HFFc6 (cell line): ENCODE measurements at places on chromosomes 2 and 18.
A peak's percentile ranks its signal among the peaks of the same experiment; 100 is the strongest.

DNA sequence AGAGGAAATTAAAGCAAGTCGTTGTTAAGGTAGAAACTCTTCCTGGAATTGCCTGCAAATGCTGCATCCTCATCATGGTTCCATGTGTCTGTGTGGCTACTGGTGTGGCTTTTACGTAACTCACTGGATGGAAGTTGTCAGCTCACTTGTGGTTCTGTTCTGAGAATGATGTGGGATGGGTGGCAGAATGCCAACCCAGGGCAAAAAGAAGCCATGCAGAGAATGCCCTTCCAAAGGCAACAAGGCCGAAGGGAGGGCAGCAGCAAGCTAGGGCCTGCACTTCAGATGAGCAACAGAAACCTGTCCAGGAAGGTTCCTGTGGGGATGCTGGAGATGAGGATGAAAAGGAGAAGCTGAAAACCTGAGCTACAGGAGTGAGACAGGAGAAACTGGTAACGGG is 10.4 kb upstream of the NAPG start:
- DNase-seq, result no peak

- no peak for DNase-seq
Observed at GRCh38 chr2:134401081-134401497, 147.2 kb downstream of the MGAT5 start.

DNA sequence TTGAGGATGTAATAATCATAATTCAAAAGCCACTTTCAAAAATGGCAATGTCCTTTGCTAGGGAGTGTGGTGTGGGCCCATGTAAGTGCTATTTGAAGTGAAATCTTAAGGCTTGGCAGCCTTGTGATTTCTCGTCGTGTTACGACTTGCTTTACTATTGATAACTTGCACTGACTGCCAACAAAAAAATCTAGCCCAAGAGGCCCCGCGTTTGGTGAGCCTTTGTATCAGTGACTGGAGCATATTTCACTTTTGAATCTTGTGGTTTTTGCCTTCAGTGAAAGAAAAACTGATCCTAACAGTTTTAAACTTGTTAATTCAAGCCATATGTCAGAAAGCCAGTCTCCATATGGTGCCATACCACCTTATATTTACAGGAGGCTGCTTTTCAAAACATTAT is 248.0 kb downstream of the TMEM182 start:
- DNase-seq, result no peak

- peak; percentile 66 for DNase-seq
Observed at GRCh38 chr2:30072250-30072842, 74.5 kb upstream of the YPEL5 start.

DNA sequence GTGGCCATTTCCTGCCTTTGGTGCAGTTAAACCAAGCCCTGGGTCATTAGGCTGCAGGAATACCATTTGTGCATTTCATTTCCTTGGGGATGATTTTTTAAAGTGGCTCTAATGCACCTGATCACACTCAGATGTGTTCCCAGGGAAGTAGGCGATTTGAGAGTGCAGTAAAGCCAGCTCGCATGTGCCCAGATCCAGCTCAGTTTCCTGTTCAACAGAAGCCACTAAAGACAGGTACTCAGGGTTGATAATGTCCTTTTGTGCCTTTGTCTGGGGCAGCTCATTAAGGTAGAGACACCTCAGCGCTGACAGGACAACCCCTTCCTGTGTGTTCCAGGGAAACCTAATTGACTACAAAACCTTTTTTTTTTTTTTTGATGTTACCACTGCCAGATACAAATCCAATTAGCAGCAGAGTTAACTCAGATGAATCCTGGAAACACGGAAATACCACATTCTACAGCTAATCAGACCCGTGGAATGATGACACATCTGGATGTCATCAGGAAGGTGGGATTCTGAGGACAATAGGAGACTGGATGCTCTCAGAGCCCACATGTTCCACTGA is 15.2 kb upstream of the CHRNA1 start:
- DNase-seq, result peak; percentile 63

GRCh38 chr18:39647627-39648534 is 2082.3 kb upstream of the CELF4 start:
- peak; percentile 83 for DNase-seq

DNA sequence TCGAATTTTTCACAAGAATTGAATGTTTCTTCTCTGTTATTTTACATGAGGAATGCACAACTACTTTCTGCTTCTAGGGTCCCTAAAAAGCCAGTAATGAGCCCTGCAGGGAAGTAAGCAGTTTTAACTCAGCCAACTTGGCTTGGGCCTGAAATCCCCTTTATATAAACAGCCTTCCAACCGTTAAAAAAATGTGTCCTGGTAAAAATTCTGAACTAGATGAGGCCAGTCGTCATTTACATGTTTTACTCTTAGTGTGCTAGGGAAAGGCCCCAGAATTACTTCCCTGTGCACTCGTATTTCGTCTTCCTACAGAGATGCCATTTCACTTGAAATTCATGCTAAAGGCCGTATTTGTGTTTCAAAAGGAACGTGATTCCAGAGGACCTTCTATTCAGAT is 42.4 kb upstream of the RPE start:
- DNase-seq, result no peak

GRCh38 chr2:113281910-113282746 is 3.4 kb upstream of the PAX8 start:
- no peak for DNase-seq

DNA sequence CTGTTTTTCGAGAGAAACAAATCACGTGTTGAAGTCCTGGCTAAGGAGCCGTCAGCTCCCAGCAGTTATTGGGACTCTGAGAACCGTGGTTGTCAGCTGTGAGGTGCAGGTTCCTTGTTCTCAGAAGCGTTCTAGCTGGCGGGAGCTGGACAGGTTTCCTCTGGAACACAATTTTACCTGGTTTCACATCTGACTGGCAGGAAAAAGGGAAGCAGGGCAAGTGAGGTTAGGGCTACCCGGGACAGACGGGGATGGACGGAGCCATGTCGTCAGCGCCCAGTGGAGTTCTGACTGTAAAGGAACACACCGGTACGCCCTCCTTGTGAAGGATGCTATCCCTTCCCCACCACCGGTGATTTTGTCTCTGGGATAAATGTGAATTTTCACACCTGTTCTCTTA is 26.1 kb downstream of the ITGB1BP1 start:
- DNase-seq, result no peak

- no peak for DNase-seq
Observed at GRCh38 chr2:52611759-52612158, 1155.8 kb upstream of the CHAC2 start.

GRCh38 chr2:13649918-13650317 is 933.2 kb downstream of the TRIB2 start:
- no peak for DNase-seq

- DNase-seq, result no peak
Observed at GRCh38 chr2:214311931-214312749, 98.7 kb upstream of the VWC2L start.

DNA sequence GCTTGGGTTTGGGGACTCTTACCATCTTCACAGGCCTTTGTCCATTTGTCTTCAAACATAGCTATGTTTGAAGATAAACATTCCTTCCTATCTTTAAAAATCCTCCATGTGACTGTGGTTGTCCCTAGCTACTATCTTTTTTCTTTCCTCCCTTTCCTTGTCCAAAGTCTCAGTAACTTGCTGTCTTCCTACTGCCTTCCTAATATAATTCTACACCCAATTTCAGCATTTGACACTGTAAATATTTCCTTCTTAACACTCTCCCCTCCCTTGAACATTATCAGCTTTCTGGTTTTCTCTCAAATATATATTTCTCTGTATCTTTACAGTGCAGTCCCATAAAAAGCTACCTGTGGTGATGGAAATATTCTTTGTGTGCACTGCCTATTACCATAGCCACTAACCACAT is 5.3 kb upstream of the SP3 start:
- DNase-seq, result no peak

DNA sequence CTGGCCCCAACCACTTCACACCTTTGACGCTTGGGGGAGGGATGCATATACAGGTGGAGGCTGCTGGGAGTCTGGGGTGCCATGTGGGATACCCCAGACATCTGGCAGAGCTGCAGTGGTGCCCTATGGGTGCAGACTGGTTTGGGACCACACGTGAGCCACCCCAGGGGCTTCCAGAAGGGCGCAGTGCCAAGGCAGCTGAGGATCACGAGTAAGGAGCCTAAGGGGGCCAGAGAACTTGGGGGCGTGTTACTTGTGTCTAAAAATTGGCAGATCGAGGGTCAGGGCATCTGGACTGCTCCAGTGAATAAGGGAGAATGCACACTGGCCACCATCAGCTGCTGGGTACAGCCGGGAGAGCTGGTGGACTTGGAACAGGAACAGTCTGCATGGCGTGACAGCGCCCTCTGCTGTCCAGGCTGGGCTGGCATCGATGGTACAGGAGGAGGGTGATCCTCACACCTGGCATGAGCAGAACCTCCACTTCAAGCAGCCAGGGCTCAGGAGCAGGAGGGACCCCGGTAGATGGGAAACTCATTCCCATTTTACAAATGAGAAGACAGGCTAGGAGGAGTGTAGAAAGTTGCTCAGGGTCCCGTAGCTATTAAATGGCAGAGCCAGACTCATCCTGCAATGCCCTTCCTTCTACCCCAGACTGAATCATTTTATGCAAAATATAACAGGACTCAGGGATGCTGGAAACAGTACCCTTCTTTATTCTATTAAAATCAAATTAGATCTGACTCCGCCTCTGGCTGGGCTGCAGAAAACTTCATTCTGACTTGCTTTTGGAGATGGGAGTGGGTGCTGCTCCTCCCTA is 60.4 kb downstream of the ATOH8 start:
- peak; percentile 82 for DNase-seq

GRCh38 chr2:176653479-176654443 is 384.5 kb downstream of the MTX2 start:
- DNase-seq, result peak; percentile 50

DNA sequence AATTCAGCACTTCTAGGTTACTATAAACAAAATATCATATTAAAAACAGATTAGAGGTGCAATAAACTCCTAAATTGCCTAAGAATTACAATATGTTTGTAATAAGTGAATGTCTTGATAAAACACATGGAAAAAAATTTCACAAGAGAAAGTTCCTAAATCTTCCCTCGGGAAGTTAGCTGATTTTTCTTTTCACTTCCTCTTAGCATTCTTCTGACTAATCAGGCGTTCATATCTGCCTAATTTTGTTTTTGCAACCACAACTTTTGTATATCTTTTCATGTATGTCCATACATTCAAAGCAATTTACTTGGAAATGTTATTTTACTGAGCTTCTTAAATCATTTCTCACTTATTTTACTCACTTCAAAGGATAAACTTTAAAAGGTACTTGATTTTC is 88.5 kb downstream of the RTTN start:
- DNase-seq, result no peak

DNA sequence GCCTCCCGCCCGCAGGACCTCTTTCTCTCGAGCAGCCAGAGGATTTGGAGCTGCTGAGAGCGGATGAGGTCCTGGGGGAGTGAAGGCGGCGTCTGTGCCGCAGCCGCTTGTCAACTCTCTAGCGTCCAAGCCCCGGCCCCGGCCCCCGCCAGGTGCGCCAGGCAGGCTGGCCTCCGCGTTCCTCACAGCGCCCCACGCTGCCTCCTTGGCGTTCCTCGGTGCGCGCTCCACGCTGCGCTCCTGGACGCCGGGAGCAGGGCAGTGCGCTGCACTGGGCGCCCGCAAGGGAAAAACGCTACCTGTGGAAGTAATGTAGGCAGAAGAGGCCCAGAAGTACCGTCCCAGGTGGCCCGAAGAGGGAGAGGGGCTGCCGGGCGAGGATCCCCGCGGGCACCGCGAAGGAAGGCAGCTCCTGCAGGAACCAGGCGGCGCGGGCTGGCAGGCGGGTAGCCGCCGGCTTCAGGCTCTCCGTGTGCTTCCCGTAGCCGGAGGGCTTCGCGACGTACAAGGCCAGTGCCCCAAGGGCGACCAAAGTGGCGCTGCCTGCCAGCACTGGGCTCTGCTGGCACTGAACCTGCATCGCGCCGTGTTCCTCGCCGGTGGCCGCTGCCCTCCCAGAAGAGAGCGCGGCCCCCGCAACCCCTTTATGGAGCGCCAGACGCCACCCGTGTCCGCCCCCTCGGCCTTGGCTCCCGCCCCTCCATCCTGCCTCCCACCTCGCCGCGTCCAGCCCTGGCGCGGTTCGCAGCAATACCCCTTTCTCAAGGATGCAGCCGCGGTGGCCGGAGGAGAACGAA is at the start of gene SRD5A2:
Gene SRD5A2 (minus strand): TSS at position 618 of the 797 bp plus-strand sequence. CDS start 38 bp downstream, at position 580.
- no peak for DNase-seq

DNA sequence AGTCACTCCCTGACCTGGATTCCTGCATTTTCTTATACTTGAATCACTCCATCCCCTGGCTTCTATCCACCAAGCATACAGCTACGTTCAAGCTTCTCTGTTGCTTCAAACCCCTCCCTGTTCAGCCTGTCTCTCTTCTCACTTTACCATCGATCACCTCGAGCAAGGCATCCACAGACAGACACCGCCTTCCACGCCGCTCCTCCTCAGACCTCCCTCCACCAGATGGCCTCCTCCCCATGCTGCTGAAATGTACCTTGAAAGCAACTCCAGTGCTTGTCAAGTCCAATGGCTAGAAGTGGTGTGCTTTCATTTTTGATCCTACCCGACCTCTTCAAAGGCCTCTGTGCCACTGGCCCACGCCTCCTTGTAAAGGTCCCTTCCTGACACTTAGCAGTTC is 131.3 kb upstream of the ACAA2 start:
- no peak for DNase-seq

DNA sequence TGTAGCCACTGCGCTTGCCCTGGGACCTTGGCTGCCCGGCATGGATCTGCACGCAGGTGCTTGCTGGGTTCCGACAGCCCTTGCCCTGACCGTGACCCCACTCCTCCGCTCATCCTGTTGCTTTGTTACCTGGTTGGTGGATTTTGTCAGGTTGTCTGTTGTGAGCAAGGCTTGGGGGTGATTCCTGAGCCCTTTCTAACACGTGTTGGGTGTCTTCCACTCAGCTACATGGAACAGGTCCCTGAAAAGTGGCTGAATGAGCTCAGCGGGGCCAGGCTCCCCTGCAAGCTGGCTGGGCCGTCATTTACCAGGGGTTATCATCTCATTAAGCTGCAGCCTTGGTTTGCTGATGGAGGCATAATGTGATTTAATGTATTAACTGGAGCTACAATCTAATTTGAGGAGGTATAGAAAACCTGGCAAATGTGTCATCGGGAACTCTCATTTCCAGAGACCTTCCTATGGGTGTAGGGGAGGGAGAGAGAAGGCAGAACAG is 24.6 kb downstream of the RAMP1 start:
- DNase-seq, result no peak

DNA sequence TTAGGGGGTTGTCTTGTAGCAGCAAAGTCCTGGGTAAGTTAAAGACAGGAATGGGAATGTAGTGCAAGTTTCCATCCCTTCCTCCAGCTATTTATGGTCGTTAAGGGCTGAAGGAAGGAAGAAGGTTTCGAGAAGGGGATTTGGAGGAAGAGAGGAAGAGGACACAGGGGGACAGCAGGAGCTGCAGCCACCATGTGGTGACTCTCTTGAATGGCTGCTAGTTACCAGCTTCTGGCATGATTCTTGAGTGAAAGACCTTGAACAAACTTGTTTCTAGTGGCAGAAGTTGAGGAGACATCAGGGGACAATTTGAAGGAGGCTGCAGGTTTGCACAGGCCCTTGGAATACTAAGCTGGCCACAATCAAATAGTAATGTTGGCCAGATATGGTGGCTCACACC is 116.6 kb downstream of the MTX2 start:
- DNase-seq, result no peak

DNA sequence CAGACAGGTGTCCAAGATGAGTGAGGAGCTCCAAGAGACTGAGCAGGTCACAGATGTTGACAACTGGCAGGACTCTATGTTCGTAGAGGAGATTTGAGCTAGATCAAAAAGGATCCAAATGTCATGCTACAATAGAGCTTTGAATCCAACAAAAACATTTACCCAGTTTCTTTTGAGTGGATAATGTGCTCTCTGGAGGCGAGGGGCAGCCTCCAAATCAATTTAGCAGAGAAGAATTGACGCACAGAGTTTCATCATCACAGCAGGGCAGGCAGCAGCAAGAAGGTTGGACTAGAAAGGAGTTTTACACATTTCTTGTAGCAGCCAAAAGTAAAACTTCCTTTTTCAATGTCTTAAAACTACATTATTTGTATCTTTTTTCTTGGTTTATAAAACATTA is 653.0 kb downstream of the RNF144A start:
- DNase-seq, result no peak
